Fibroblast of villous mesenchyme (primary cell): ENCODE measurements at places on chromosomes 13 and 19.

DNA sequence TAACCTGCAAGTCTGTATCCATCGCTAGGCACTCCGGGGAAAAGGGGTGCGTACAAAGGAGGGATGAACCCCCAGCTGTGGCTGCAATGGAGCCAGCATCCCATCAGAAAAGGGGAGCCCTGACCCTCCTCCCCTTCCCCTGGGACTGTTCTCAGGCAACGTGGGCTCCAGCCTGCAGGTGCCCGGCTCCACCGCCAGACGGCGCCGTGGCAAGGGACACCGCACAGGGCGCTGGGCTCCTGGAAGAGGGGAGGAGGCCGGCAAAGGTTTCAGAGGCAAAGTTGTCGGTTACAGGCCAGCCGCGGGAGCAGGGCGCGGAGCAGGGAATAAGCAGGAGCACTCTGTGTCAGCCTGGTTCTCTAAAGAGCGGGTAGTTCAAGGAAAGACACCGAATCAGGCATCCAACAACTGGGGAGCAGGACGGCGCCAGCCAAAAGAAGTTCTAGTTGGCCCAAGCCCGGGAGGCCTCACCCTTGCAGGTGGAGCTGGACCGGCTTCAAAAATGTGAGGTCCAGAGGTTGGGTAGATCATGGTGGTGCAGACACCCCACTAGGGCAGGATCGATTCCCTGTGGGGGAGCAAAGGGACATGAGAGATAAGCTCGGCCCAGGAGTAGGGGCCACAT is 53.0 kb upstream of the ATP12A start:
- no peak for DNase-seq

- no peak for DNase-seq
Measured at GRCh38 chr13:98358937-98359336, 181.9 kb upstream of the RNF113B start.

DNA sequence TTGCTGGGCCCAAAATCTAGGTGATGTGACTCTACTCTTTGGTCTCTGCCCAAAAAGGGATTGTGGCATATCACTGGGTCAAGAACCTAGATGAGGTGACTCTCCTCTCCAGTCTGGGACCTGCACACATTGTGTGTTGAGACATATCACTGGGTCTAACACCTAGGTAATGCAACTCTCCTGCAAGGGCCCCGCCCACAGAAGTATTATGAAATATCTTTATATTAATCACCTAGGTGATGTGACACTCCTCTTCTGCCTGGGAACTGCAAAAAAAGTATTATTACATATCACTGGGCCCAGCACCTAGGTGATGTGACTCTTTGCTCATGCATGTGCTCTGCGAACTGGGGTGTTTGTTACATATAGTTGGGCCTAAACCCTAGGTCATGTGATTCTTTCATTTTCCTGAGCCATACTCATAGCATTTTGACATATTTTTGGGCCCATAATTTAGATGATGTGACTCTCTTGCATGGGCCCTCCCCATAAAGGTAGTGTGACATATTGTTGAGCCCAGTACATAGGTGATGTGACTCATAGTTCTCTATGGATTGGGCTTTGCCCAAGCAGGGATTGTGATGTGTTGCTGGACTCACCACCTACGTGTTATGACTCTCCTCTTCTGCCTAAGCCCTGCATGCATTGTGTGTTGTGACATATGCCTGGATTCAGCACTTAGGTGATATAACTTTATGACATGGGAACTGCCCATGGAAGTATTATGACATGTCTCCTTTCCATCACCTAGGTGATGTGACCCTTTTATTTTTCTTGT is 11.2 kb upstream of the ZNF681 start:
- DNase-seq = no peak

GRCh38 chr13:45042539-45042938 is 53.2 kb downstream of the GPALPP1 start:
- peak; percentile 56 for DNase-seq

DNA sequence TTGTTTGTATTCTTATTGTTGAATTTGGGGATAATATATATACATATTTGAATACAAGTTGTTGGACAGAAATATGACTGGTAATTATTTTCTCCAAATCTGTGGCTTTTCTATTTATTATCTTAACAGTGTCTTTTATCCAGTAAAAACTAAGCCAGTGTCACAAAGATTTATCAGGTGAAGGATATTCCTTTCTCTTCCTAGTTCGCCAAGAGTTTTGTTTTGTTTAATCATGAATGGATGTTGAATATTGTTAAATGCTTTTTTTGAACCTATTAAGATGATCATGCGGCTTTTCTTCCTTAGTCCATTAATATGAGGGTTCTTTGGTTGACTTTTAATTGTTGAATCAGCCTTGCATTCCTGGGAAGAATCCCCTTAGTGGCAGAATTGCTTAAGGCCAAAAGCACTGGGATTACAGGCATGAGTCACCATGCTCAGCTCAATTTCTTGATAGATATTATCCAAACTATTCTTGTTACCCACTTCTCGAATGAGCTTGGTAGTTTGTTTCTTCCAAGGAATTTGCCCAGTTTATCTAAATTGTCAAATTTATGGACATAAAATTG is 53.3 kb downstream of the TEX26 start:
- DNase-seq = peak; percentile 74

- peak; percentile 8 for DNase-seq
Measured at GRCh38 chr13:68176475-68176874, 946.3 kb upstream of the PCDH9 start.
